ENCODE measurements at places on chromosomes 4 and X.

- DNase-seq = peak; percentile 51
Observed at GRCh38 chr4:3676907-3677747, 89.1 kb upstream of the ADRA2C start.

GRCh38 chr4:2172161-2172560 lies 69.8 kb downstream of the HAUS3 start:
- DNase-seq = no peak

- no peak for DNase-seq
Observed at GRCh38 chr4:183968502-183968901, 63.4 kb downstream of the STOX2 start.

DNA sequence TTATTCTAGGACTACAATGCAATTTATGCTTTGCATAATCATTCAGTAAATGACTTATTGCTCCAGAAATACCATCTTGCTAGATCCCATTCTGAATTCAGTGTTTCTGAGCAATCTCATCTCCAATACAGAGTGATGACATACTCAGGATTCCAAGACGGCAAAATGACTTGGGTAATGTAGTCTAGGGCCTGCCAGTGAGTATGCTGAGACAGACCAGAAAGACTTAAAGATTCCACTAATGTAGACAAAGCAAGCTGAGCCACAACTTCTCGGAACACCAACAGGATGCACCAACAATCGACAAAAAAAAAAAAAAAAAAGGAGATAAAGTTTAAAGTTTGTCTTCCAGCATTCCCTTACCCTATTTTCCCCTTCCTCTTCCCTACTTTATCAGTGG lies 919 bp upstream of the SEC24B start:
- no peak for DNase-seq

GRCh38 chrX:63686878-63687714 lies 97.9 kb downstream of the ARHGEF9 start:
- no peak for DNase-seq

GRCh38 chrX:10622197-10622596 lies 1.8 kb upstream of the MID1 start:
- no peak for DNase-seq

GRCh38 chr4:181890911-181891310 lies 352.3 kb upstream of the TENM3 start:
- DNase-seq = no peak

DNA sequence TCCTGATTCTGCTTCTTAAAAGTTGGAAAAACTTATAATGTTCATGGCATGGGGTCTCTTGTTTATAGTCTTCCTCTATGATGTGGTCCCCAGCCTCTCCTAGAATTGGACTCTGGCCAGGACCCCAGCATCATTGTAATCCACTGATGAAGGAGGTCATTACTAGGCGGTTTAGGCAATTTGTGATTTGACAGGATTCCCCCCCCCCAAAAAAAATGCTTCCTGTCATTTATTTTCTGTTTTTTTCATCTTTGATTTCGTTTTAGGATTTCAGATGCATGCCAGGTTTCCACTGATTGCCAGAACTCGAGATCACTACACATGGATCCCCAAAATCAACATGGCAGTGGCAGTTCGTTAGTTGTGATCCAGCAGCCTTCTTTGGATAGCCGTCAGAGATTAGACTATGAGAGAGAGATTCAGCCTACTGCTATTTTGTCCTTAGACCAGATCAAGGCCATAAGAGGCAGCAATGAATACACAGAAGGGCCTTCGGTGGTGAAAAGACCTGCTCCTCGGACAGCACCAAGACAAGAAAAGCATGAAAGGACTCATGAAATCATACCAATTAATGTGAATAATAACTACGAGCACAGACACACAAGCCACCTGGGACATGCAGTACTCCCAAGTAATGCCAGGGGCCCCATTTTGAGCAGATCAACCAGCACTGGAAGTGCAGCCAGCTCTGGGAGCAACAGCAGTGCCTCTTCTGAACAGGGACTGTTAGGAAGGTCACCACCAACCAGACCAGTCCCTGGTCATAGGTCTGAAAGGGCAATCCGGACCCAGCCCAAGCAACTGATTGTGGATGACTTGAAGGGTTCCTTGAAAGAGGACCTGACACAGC lies 4.9 kb downstream of the SPRY1 start:
- no peak for DNase-seq

- no peak for DNase-seq
Observed at GRCh38 chr4:152138451-152138850, 377.6 kb upstream of the GATB start.

GRCh38 chr4:158159718-158160094 lies 13.1 kb downstream of the GASK1B start:
- no peak for DNase-seq

DNA sequence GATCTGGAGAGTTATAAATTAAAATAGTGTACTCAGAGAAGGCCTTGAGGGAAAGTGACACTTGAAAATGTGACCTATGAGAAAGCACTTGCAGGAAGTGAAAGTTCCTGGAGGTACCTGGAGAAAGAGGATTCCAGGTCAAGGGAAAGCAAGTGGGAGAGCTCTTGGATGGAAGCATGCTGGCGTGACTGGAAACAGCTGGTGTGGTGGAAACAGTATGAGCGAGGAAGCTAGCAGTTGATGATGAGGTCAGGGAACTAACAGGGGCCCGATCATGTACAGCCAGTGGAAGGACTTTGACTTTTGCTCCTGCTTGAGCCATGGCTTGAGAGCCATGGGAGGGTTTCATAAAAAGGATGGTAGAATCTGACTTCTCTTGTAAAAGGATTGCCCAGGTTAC lies 9.5 kb upstream of the CLCN5 start:
- DNase-seq = no peak

DNA sequence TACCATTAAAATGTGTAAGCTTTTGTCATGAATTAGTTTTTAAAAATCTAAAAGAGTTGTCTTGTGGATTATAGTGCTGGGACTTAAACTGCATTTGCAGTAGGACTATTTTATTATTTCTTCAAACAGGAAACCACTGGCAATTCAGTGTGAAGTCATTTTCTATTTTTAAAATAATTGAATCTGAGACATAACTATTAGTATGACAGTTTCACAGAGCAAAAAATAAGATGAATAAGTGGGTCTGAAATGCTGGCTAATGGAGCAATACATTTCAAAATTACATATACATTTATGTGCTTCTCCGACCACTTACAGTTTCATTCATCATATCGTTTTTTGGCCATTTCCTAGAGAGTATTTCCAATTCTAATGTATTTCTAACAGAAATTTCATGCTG lies 75.3 kb upstream of the RAPGEF2 start:
- no peak for DNase-seq

DNA sequence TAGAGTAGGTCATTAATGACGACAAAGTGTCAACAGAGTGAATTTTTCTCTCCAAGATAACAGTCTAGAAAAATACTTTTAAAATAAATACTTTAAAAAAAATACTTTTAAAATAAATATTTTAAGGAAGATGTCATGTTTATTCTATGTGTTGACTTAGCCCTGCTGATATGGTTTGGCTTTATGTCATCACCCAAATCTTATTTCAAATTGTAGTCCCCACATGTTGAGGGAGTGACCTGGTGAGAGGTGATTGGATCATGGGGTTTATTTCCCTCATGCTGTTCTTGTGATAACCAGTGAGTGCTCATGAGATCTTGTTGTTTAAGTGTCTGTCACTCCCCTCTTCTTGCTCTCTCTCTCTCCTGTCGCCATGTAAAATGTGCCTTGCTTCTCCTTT lies 754.9 kb upstream of the SLIT2 start:
- DNase-seq = no peak

- DNase-seq = no peak
Observed at GRCh38 chr4:28373601-28374000, 1513.0 kb downstream of the STIM2 start.

DNA sequence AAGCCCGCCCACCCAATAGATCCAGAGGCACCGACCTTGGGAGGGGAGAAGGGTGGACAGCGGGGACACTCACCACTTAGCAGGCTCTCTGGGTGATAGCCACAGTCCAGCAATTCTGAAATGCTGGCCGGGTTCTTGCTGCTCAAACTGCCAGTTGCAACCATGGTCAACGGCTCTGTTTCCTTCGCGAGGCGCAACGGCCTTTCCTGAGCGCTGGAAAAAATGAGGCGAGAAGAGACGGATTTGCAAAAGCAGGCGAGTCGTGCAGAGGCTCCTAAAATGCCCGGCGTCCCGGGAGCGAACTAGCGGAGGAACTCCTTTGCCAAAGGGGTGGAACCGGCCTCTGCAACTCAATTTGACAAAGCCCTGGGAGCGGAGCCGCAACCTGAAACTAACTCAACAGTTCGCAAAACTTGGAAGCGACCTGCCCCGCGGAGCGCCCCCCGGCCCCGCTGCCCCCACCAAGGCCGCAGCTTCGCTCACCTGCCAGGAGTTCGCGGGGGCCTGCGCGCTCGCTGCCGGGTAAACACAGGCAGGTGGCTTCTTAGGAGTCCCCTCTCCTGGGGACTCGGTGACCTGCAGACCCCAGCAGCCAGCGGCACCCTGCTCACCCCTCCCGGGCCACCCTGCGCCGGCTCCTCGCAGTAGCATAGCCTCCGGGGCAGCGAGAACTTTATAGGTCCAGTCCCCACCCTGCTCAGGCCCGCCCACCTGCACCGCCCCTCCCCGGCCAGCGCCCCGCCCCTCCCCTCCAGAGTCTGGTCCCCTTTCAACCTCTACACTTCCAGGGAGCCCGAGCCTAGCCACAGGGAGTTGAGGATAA lies at the start of gene DDIT4L:
Gene DDIT4L, minus strand, starts transcription at position 649 of the 823 bp plus-strand sequence. Its CDS starts 485 bp downstream, at position 164.
- peak; percentile 79 for DNase-seq

- DNase-seq = no peak
Observed at GRCh38 chr4:152258391-152258790, 277.5 kb downstream of the FBXW7 start.

GRCh38 chr4:40144716-40145115 lies 52.1 kb upstream of the RHOH start:
- DNase-seq = no peak

- DNase-seq = no peak
Observed at GRCh38 chr4:137694138-137694537, 161.8 kb upstream of the PCDH18 start.

DNA sequence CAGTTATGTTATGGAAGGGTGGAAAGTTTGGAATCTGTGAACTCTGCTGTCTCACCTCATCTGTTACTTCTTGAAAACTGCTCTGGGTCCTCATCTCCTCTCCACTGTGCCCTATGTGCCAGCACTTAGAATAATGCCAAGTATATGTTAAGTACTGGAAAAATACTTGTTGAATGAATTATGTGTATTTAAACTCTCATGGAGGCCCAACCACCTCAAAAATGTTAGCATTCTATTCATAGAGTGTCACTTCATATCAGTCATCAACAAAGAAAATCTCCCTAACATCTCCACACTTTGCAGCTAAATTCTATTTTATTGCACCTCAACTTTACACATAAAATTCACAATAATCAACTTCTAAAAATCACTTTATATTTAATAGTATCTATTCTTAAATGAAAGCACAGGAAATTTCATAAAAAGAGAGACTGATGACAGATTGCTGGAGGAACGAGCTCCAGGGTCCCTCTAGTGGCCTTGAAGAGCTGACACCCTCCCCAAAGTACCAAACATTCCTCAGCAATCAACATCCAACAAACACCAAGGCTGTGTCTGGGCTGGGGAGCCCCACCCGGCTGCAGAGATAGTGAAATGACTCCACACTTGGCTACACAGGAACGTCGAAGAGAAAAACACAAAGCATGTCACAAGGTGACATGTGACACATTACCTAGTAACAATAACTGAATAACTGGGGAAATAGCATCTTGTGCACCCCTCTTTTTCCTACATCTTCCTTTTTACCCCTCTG lies 45.8 kb downstream of the SLC39A8 start:
- DNase-seq = no peak

DNA sequence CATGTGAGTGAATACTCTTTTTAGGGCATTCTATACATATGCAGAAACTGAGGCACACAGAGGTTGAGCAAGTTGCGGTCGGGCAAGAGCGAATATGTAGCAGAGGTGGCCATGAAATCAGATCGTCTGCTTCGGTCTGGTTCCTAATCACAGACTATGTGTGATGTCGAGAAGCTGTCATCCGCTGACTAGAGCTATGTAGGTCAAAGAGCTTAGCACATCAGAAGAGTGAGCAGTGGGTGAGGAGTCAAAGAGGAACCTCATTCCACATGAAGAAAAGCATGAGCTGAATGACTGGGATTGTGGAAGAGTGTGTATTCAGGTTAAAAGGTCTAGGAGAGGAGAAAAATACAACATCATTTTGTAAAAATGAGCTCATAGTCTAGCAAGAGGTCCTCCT lies 19.0 kb downstream of the GAB3 start:
- no peak for DNase-seq

GRCh38 chr4:958314-958665 lies 15.1 kb downstream of the DGKQ start:
- peak; percentile 41 for DNase-seq

GRCh38 chr4:23934915-23935314 lies 45.1 kb upstream of the PPARGC1A start:
- no peak for DNase-seq

GRCh38 chr4:74504212-74504611 lies 59.3 kb downstream of the AREG start:
- DNase-seq = no peak

GRCh38 chrX:107153005-107153404 lies 34.4 kb upstream of the RBM41 start:
- no peak for DNase-seq

GRCh38 chrX:132622130-132622529 lies 133.3 kb upstream of the MBNL3 start:
- no peak for DNase-seq

DNA sequence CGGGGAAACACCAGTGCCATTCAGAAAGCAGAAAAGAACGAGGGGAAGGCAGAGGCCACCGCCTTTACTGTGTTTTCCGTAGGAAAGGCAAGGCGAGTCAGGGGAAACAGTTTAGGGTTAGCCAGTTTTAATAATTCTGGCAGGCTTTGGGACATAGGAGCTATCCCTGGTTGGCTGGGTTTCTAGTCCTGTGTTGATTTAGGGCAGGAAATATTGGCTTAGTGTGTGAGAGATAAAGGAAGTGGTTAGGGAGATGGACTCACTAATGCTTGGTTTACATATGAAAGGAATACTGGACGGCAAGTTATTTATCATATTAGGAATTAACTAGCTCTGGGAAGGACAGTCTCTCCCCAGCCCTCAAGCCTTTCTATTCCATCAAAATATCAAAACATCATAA lies 53.1 kb downstream of the SYNPO2 start:
- DNase-seq = no peak

DNA sequence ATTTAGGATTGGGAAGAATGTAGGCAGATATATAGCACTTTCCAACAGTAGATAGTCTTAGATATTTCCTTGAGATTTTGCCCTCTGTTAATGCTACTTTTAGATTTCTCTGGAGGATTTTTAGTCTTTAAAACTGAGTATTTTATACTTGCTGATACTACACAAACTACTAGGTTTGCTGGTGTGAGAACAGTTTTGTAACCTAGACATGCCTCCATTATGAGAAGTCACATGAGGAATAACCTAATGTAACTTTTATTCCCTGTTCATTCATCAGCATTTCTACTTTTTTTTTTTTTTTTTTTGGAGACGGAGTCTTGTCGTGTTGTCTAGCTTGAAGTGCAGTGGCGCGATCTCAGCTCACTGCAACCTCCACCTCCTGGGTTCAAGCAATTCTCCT lies 137.2 kb downstream of the RAPGEF2 start:
- no peak for DNase-seq

- no peak for DNase-seq
Observed at GRCh38 chr4:17095771-17096170, 197.3 kb upstream of the LDB2 start.
